ENCODE measurements at places on chromosomes 3 and 15.

DNA sequence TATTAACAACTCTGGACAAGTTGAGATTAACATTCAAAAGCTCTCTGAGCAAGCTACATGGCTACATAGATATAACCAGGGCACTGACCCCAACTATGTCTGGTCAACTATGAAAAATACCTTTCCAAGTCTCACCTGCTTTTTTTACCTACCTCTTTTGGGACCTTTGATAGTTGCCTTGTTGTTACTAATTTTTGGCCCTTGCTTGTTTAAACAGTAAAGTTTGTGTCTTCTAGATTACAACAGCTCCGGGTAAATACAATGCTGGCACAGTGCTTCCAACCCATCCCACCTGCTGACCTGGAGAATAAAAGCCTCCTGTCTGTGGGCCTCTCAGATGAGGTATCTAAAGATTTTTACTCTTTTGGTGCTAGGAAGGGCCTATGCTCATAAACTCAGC, 1036.6 kb downstream of the NAALADL2 start:
- no peak for DNase-seq

DNA sequence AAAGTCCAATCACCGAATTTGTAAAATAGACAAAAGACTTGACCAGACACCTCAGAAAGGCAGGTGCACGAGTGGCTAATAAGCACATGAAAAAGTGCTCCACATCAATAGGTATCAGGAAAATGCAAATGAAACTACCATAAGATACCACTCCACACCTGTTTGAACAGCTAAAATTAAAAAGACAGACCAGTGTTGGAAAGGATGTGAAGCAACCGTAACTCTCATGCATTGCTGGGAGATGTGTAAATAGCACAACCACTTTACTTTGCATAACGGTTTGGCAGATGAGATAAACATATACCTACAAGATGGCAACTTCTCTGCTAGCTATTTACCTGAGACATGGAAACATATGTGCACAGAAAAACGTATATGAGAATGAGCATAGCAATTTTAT, 56.9 kb downstream of the CADPS start:
- DNase-seq, result no peak

DNA sequence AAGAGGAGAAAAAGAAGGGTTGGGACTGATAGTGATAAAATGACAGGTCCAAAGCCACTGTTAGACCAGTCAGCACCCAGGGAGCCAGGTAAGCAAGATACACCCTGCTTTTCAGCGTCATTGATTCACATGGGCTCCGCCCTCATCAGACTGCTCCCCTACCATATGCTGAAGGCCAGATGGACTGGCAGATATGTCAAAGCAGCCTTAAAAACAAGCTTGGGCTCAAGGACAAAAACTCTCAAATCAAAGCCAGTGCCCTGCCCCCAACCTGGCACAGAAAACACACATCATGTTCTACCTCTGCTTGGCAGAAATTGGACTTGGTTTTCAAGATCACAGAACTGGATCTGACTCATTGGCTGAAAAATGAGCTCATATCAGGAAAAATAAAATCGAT, 33.4 kb downstream of the SH3BP5 start:
- no peak for DNase-seq

- DNase-seq, result no peak
Measured at GRCh38 chr3:156548041-156548687, 6.8 kb downstream of the SSR3 start.

DNA sequence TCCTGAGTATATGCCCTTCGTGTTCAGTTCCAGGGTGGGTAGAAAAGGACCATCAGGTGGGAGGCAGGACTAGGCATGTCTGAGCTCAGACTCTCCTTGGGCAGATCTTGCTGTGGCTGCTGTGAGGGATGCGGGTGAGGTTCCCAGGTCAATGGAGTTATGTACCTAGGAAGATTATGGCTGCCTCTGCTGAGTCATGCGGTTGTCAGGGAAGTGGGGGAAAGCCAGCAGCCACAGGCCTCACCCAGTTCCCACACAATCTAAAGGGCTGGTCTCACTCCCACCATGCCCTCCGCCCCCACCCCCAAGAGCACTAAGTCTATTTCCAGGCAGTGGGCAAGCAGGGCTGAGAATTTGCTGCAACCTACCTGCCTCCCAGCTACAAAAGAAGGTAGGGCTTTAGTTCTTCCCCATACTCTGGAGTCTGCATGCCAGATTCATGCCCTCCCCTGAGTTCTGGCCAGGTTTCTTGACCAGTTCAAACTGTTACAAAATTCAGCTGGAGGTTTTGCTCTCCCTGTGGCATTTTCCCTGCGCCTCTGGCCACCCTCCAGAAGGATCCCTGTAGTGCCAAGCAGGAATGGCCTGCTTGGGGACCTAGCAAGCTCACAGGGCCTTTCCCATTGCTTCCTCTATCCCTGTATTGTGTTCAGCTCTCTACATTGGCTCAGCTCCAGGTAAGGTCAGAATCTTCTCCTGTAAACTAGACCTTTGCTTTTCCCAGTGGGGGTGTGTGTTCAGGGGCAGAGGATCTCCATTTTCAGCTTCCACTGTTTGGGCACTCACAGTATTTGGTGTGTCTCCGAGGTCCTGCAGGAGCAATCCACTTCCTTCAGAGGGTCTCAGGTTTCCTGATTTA, 12.7 kb upstream of the TMCO5A start:
- no peak for DNase-seq

DNA sequence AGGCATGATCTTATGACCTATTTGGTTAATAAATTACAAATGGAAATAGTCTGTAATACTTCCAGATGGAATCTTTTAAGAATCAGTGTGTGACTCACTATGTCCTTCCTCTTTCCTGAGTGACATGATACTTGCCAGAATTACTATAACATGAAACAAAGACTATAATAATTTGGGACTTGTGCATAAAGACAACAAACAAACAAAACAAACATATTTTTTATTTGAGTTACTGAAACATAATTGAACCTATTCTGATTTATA, 1268.1 kb downstream of the OTOL1 start:
- DNase-seq, result no peak

GRCh38 chr3:32884591-32884990, 66.8 kb downstream of the TRIM71 start:
- DNase-seq, result no peak

- no peak for DNase-seq
Measured at GRCh38 chr3:26082911-26083310, 293.0 kb downstream of the OXSM start.

DNA sequence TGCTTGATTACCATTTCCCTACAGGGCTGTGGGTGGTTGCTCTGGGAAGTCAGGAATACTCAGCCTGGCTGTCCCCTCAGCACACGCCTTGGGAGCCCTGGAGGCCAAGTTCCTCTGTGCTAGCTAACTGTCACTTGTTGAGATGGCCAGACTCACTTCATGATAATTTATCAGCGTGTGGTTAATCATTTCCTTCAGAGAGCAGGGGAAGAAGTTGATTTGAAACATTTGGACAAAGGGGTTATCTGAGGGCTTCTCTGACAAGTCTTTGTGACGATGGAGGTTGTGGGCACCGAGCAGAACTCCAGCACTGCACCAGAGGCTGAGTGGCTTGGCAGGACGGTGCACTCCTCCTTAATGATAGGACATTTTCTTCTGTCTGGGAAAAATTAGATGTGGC, 61.9 kb downstream of the WHAMM start:
- DNase-seq, result no peak

DNA sequence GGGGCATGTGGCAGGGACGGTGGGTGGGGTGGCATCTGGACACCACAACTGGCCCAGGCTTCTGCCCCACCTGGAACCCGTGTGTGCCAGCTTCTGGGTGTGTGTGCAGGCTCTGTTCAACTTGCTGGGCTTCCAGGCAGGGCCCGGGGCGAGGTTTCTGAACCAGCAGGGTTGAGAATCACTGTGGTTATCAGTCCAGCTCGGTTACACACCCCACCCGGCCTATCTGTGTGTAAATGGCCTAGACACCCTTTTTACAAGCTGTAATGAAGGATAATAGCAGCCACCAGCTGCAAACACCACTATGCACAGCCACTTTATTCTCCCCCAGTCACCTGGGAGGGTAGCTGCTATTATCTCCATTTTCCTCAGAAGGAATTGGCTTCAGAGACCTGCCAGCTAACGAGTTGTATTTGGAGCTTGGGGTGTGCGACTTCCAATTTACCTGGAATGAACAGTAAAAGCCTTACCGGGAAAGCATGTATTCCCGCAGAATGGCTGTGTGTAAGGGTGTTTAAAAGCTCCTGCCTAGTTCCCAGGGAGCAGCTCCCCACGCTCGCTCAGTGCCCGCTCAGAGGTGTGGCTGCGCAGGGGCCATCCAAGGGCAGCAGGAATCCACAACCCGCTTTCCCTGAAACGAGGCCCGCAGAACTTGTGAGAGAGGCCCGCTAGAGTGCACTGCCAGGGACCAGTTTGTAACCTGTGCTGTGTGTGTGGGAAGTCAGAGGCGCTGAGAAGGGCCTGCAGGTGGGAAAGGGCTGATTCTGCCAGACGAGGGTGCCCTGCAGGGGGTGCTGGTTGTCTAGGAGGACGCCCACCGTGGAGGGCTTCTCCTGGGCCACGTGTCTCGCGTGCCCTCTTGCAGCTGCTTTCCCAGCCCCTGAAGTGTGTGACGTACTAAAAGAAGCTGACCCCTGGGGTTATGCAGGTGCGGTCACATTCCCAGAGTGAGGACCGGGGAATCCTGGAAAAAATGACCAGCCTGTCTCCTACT, 83.5 kb downstream of the C3orf70 start:
- no peak for DNase-seq

DNA sequence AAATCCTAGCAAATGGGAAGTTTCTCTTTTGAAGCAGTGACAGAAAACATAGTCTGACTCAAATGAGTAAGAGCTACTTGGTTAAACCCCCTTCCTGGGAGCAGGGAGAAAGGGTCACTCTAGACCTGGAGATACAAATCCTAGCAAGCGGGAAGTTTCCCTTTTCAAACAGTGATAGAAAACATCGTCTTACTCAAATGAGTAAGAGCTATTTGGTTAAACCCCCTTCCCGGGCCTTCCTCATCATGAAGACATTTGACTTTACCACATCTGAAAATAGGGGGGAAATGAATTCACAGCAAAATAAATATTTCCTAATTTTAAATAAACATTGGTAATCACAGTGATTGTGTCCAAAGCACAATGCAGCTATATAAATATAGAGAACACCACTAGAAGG, 79.2 kb downstream of the FOXB1 start:
- no peak for DNase-seq

GRCh38 chr3:8970971-8971589, 7.8 kb upstream of the RAD18 start:
- peak; percentile 43 for DNase-seq

DNA sequence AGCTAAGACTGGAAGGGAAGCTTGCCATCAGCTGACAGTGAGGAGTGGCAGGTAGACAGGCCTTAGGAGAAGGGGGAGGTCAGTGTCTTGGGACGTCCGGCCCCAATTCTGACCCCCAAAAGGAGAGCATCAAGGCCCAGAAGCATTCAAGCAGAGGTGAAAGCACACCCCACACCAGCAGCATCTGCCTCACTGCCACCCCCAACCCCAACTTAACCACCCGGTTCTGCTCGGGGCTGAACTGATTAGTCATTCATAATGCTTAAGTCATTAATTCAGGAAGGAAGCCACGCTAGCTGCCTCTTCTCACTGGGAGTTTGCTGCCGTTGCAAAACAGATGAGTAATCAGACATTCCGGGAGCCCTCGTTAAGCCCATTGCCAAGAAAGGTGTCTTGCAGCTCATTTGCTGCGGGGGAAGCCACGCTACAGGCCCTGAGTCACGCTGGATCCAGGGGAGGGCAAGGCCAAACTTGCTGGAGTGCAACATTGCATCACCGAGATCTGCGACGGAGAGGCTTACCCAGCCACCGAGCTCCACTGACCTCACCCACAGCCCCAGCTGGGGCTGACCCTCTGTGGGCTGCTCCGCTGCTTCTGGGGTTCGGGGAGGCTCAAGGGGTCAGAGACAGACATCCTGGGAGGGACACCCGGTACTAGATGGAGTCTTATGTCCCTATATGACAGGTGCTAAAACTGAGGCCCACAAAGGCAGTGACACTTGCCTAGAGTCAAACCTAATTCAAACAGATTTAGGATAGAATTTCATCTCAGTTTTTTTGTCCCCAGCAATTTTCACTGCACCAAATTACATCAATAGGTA, 46.4 kb upstream of the HES1 start:
- no peak for DNase-seq

DNA sequence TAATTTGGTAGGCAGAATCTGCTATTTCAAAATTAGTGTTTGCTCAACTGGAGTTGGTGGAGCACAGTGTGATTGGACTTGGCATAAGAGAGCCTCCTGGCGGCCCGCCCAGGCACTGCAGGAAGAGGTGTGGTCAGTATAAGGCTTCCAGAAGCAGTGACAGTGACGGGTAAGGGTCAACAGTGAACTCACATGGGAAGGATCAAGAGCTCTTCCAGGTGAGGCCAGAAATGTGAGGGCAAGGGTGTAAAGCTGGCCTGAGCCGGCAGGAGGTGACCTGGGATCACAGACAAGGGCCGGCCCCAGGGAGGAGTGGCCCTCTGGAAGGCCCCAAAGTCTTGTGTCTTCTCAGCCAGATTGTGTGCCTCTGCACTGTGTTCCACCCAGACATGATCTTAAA, 93.2 kb upstream of the RNF7 start:
- no peak for DNase-seq

DNA sequence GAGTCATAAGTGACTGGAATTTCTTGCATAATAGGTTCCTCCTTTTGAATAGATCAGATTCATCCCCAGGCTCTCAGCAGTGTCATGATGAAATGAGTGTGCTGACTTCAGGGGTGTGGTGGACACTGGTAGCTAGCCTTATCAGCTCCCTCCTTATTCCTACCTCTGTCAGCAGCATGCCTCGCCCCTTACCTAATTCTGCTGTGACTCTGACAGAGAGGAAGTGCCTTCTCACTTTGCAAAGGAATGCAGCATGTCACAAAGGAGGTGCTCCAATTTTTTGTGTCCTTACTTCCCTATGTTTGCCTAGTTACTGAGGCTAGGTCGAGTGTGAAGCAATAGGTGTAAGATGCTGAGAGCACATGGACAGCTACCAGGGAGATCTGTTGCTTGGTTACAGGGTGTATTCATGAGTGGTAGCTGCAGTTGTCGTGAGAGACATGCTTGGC, 90.6 kb downstream of the TNFAIP8L3 start:
- DNase-seq, result no peak

DNA sequence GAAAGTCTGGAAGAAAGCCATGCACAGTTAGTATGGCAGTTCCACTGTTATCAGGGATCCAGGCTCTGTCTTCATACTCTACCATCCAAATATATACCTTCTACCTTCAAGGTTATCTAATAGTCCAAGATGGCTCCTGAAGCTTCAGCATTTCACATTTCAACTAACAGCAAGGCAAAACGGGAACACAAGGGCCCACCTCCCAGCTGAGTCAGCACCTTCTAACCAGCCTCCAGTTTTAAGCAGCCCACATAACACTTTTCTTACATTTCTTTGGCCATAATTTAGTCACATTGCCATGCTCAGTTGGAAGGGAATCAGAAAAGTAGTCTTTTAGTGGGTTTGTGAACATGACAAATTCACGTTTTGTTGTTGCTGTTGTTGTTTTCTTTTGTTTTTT, 15.4 kb upstream of the MSL2 start:
- no peak for DNase-seq

- no peak for DNase-seq
Measured at GRCh38 chr3:5489536-5489935, 302.0 kb downstream of the EDEM1 start.

- DNase-seq, result no peak
Measured at GRCh38 chr3:149967086-149967685, 3.5 kb downstream of the PFN2 start.

- DNase-seq, result no peak
Measured at GRCh38 chr3:8423307-8423706, 78.3 kb upstream of the LMCD1 start.

GRCh38 chr3:11668243-11669235, 24.8 kb upstream of the VGLL4 start:
- no peak for DNase-seq

Data from right renal pelvis (tissue), 4 donors.